ENCODE measurements at places on chromosomes 5 and 9.

DNA sequence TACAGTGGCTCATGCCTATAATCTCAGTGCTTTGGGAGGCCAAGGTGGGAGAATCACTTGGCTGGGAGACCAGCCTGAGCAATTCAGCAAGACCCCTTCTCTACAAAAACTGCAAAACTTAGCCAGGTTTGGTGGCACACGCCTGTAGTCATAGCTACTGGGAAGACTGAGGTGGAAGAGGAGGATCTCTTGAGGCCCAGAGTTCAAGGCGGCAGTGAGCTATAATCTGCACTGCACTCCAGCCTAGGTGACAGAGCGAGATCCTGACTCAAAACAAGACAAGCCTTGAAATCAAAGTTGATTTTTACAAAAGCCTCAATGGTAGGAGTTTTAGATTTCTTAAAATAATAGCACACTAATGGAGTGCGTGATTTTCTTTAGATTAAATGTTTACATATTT is 14.6 kb downstream of the UBE2D2 start:
- H3K27me3 ChIP-seq = no peaks in the 10 kb centered on the region
- H3K27ac ChIP-seq = no peak overlapping the region
- H3K4me1 ChIP-seq = no peaks in the 10 kb centered on the region
- H3K4me3 ChIP-seq = no peak overlapping the region

- H3K4me3 ChIP-seq = no peak overlapping the region
- H3K36me3 ChIP-seq = no peaks in the 10 kb centered on the region
- H3K4me1 ChIP-seq = no peaks in the 10 kb centered on the region
- no peak for DNase-seq
These were observed 199.8 kb upstream of the PTGER4 start for GRCh38 chr5:40479939-40480338.

DNA sequence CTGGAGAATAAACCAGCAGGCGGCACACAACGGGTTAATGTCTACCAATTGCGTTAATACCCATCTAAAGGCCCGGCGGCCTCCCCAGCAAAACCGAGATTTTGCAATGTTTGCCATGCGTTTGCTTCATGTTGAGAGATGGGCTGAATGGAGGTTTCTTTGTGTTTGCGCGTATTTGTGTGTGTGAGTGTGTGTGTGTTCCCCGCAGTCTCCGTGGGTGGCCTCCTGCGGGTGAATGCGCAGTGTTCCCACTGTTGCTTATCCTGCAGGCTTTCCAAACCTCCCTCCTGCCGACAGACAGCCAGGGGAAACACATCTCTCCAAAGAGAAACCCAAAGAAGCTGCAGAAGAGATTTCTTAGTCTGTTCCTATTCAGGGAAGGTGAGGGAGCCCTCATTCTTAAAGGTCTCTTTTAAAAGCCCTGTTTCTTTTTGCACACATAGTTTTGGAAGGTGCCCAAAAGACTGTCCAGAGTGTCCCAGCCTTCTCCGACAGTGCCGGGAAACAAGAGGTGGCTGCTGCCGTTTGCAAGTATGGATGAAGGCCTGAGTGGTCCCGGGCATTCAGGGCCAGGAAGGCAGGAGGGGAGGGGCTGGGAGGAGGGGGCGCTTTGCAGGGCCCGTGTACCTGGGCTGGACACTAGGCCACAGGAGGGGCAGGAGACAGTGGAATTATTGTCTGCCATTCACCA is 103.8 kb upstream of the ERCC6L2 start:
- no peaks in the 10 kb centered on the region for H3K4me1 ChIP-seq
- H3K4me3 ChIP-seq = no peak overlapping the region
- H3K36me3 ChIP-seq = no peaks in the 10 kb centered on the region
- no peaks in the 10 kb centered on the region for H3K27me3 ChIP-seq
- DNase-seq = no peak
- H3K27ac ChIP-seq = no peak overlapping the region

DNA sequence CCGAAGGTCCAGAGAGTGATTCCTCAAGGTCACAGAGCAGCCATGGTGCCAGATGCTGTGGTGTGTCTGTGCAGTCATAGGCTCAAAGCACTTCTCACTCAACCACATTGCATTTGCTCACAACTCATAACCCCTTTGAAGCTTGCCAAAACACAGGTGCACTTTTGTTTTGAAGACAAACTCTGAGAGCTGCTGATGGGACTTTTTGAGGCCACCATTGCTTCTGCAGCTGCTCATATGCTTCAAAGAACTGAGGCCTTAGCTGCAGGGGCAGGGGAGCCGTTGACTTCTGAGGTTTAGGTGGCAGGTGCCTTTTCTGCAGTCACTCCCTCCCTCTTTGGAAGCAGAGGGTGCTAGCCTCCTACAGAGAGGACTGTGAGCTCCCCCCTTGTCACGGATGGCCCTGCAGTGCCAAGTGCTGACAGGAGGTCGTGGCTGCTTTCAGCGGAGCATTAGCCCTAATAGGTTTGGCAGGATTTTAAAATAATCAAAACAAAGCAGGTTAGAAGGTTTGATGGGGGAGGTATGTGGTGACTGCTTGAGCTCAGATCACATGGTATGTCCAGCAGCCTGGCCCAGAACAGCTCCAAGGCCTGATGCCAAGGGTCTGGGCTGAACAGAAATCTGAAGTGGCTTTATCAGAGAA is 232.1 kb downstream of the MAN2A1 start:
- no peaks in the 10 kb centered on the region for H3K27me3 ChIP-seq
- no peaks in the 10 kb centered on the region for H3K36me3 ChIP-seq
- DNase-seq = no peak
- no peak overlapping the region for H3K27ac ChIP-seq
- no peak overlapping the region for H3K4me3 ChIP-seq
- H3K4me1 ChIP-seq = no peaks in the 10 kb centered on the region

DNA sequence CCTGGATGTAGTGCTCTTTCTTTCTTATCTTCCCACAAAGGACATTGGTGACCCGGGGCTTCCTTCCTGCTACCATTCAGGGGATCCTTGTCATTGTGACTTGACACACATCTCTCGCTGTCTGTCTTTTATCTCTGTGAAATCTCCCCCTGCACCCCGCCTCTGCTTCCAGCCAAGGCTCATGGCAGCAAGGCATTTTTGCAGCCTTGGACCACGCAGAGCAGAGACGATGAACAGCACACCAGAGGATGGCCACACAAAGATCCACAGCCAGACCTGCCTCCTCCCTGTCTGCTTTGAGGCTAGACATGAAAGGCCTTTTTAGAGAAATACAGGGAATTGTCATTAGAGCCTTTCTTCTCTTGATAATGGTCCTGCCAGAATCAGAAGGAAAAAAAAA is 549.1 kb downstream of the CDK5RAP2 start:
- no peaks in the 10 kb centered on the region for H3K27me3 ChIP-seq
- H3K27ac ChIP-seq = no peak overlapping the region
- no peak for DNase-seq
- H3K4me3 ChIP-seq = no peak overlapping the region

GRCh38 chr5:175889910-175890684 is 18.7 kb downstream of the CPLX2 start:
- H3K27me3 ChIP-seq = no peaks in the 10 kb centered on the region
- H3K4me1 ChIP-seq = no peaks in the 10 kb centered on the region
- no peaks in the 10 kb centered on the region for H3K36me3 ChIP-seq
- no peak overlapping the region for H3K27ac ChIP-seq

DNA sequence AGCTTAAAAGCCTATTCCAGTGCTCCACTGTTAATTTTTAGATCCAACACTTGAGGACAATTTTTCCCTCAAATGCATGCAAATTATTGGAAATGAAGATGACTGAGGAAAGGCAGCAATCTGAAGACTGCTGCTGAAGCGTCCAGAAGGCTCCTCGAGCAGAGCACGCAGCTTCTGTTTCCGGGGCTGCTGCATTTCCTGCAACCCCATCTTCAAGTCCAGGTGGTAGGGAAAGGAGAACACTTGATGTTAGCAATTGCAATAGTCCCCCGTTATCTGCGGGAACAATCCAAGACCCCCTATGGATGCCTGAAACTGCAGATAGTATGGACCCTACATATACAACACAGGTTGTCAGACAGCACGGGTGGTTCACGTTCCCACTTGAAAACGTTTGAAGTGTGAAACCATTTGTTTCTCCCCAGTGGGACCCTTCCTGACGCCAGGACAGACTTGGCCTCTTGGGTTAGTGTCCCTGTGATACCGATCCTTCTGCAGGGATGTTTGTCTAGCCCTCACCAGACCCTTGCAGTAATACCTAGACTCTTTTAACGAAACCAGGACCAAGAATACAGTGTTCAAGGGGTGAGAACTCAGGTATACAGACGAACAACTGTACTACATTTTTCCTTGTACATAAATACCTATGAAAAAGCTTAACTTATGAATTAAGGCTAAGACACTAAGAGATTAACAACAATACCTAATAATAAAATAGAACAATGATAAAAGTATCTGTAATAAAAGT is 152.3 kb downstream of the HSD17B3 start:
- no peak overlapping the region for H3K27ac ChIP-seq
- H3K4me3 ChIP-seq = no peak overlapping the region
- DNase-seq = no peak
- peaks cover 10% of the 10 kb centered on the region for H3K27me3 ChIP-seq

GRCh38 chr5:53557386-53557785 is 3.1 kb upstream of the NDUFS4 start:
- no peak for DNase-seq
- no peaks in the 10 kb centered on the region for H3K36me3 ChIP-seq
- no peaks in the 10 kb centered on the region for H3K27me3 ChIP-seq
- no peak overlapping the region for H3K27ac ChIP-seq
- H3K4me3 ChIP-seq = no peak overlapping the region
- H3K4me1 ChIP-seq = no peaks in the 10 kb centered on the region

- peak; percentile 92 for DNase-seq
- H3K27me3 ChIP-seq = peaks cover 3% of the 10 kb centered on the region
- no peaks in the 10 kb centered on the region for H3K4me1 ChIP-seq
- H3K27ac ChIP-seq = no peak within 1 kb of the TSS
- peak within 1 kb of the TSS; percentile 67 for H3K4me3 ChIP-seq
- H3K36me3 ChIP-seq = no peaks in the 10 kb centered on the region
These were observed at the start of gene ELAVL2 for GRCh38 chr9:23826120-23826629. Gene ELAVL2, minus strand, starts transcription at chr9:23826240. Its CDS starts 64,006 bp downstream, at chr9:23762234.

DNA sequence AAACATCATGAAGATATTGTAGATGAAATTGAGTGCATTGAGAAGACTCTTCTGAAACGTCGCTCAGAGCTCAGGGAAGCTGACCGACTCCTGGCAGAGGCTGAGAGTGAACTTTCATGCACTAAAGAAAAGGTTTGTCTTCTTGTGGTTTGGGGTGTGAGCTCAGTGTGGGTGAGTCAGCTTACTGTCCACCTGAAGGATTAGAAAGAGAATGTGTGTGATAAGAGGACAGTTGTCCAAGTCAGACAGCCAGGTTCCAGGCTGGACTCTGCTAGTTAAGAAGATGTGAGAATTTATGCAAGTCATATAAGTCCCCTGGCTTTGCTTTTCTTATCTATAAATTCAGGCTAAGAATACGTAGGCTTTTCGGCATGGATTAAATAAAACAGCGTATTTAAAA is 46.9 kb downstream of the RAB14 start:
- no peaks in the 10 kb centered on the region for H3K27me3 ChIP-seq
- DNase-seq = no peak
- H3K36me3 ChIP-seq = no peaks in the 10 kb centered on the region
- no peak overlapping the region for H3K4me3 ChIP-seq
- no peaks in the 10 kb centered on the region for H3K4me1 ChIP-seq
- H3K27ac ChIP-seq = no peak overlapping the region

DNA sequence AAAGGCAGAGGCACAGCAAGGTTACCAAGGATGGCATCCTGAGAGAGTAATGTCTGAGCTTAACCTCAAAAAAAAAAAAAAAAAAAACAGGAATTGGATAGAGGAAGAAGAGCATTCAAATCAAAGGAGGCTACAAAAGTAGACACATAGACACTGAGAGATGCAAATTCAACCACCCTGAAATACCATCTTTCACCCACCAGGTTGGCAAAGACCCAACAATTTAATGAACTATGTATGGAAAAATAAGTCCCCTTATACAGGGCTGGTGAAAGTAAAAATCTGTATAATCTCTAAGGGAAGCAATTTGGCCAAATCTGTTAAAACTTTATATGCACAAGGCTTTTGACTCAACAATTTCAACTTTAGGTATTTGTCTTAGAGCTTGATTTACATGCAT is 4.9 kb downstream of the NADK2 start:
- no peak overlapping the region for H3K27ac ChIP-seq
- H3K4me1 ChIP-seq = no peaks in the 10 kb centered on the region
- no peak overlapping the region for H3K4me3 ChIP-seq
- no peak for DNase-seq
- H3K27me3 ChIP-seq = no peaks in the 10 kb centered on the region

DNA sequence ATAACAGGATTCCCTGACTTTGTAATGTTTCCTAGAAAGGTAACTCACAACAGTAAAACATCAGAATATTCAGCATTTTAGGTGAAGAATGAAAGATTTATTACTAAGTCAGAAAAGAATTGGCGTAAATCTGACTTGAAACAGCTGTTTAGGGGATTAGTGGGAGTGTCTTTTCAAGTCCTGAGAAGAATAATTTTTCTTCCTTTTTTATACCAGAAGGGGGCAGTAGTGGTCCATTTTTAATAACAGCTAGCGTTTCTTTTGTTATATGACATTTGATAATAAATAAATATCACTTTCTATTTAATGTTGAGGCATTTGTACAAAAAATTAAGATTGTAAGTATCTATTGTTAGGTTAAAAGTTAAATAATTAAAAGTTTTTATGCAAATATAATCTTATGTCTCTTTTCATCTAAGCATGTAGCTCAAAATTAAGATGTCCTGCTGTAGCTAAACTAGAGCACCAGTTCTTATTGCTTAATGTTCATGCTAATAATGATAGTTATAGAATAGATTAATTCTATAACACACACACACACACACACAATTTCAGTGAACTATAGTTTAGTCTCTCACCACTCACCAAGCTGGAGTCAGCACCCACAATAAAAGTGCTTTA is 258.7 kb upstream of the ARRDC3 start:
- H3K27me3 ChIP-seq = no peaks in the 10 kb centered on the region
- H3K27ac ChIP-seq = no peak overlapping the region
- no peak overlapping the region for H3K4me3 ChIP-seq
- no peak for DNase-seq
- no peaks in the 10 kb centered on the region for H3K4me1 ChIP-seq

DNA sequence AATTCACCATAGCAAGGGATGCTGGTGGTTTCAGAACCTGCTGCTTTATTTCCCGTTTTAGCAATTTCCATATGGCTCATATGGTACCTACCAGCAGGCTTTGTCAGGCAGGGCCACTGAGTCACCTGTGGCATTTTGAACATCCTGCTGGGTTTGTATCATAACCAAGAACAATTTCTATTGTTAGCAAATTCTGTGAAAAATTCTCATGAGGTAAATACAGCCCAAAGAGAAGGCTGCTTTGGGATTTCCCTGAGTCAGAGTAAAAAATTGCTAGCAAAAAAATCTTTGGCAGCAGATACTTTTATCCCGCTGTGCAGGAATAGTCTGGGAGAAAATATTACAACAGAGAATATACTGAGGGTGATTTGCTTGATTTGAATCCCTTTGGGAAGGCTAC is 52.7 kb downstream of the PRR16 start:
- H3K4me1 ChIP-seq = no peaks in the 10 kb centered on the region
- no peak overlapping the region for H3K27ac ChIP-seq
- H3K4me3 ChIP-seq = no peak overlapping the region
- no peaks in the 10 kb centered on the region for H3K36me3 ChIP-seq
- DNase-seq = no peak
- no peaks in the 10 kb centered on the region for H3K27me3 ChIP-seq

GRCh38 chr9:95171596-95171995 is 145.9 kb downstream of the FANCC start:
- no peak overlapping the region for H3K27ac ChIP-seq
- no peak for DNase-seq
- H3K27me3 ChIP-seq = no peaks in the 10 kb centered on the region
- H3K4me1 ChIP-seq = no peaks in the 10 kb centered on the region
- H3K4me3 ChIP-seq = no peak overlapping the region

- H3K4me3 ChIP-seq = no peak overlapping the region
- no peaks in the 10 kb centered on the region for H3K4me1 ChIP-seq
- no peak overlapping the region for H3K27ac ChIP-seq
- no peaks in the 10 kb centered on the region for H3K27me3 ChIP-seq
- DNase-seq = no peak
- H3K36me3 ChIP-seq = no peaks in the 10 kb centered on the region
These were observed 119.5 kb downstream of the ANXA1 start for GRCh38 chr9:73270967-73271721.

Measured in breast epithelium (tissue), 4 donors.